ENCODE measurements at places on chromosomes 2 and 18.

GRCh38 chr2:233422050-233422639 lies 67.9 kb downstream of the DGKD start:
- DNase-seq: no peak

GRCh38 chr2:216700088-216700567 lies 4.8 kb upstream of the IGFBP5 start:
- no peak for DNase-seq

DNA sequence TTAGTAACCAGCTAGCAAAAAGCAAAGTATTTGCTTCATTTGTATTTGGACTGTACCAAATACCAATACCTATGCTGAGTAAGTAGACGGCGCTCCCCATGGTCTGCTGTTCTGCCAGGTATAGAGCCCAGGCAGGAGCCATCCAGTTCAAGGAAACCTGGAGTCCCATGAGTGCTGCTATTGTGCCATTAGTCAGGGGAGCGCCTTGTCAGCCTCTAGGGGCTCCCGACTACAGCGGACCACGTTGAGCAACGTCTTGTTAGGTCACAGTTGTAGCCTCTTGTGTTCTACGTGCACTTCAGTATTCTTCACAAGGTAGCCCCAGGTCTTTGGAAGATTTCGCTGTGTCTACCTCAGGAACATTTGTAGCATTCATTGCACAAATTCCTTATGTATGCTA lies 21.6 kb upstream of the SLC9A2 start:
- no peak for DNase-seq

GRCh38 chr2:162006337-162006736 lies 67.7 kb downstream of the DPP4 start:
- DNase-seq: no peak

GRCh38 chr2:95269036-95269680 lies 5.1 kb upstream of the PROM2 start:
- DNase-seq: no peak

DNA sequence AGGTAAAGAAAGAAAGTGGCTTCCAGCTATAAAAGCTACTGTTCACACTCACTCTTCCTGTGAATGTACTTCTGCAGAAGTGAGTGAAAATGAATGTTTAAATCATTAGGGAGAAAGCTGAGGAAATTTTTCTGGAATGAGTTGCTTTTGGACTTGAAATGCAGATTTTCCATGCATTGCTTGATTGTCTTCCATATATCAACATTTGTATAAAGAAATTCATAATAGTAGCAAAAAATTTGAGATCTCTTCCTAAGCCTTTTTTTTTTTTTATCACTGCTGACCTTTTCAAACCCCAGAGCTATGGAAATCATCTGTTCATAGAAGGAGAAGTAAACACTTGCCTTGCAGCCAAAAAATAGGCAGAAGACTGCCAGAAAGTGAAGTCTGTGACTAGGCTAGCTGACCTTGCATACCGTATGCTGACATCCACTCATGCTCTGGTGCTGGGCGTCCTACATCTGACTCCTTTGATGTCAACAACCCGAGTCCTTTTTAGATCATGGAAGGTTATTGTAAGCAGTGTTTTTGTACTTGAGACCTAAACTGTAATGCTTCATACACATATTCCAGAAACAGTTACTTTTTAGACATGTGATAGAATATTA lies 154.5 kb upstream of the RASGRP3 start:
- no peak for DNase-seq

- no peak for DNase-seq
Measured at GRCh38 chr2:160366474-160366873, 127.1 kb downstream of the RBMS1 start.

DNA sequence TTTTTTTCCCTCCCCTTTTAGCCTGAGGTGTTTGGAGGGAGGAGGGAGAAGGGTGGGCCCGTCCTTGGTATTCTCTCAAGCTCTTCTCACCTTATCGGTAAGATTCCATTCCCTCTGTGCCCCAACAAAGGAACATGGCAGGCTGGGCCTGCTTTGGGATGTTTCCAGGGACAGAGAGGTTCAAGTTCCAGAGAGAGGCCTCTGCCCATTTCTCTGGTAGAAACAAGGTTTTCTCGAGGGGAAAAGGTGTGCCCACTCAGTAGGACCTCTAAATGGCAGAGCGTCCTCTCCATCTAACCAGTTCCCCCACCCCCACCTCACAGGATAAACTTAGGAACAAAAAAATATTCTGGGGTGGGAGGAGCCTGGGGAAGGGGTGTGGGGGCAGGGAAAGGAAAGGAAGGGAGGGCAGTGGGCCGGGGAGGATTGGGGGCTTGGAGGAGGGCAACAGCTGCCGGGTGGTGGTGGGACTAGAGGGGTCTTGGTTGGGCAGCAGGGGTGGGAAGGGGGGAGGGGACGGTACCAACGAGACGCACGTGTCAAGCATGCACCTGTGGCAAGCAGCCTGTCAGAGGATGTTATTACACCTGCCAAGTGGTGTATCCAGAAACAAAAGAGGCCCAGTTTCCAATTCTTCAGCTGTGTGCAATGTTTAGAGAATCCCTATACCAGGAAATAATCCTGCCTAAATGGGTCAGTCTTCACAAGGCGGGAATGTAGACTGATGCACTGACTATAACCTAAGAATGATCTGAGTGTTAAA lies 2.1 kb downstream of the PCBP1 start:
- DNase-seq: peak; percentile 58
